ENCODE measurements at places on chromosomes 7 and 10.

- DNase-seq, result no peak
Observed at GRCh38 chr7:26891400-26892350, 27.3 kb upstream of the SKAP2 start.

- DNase-seq, result no peak
Observed at GRCh38 chr10:22434521-22434920, 89.2 kb downstream of the SPAG6 start.

DNA sequence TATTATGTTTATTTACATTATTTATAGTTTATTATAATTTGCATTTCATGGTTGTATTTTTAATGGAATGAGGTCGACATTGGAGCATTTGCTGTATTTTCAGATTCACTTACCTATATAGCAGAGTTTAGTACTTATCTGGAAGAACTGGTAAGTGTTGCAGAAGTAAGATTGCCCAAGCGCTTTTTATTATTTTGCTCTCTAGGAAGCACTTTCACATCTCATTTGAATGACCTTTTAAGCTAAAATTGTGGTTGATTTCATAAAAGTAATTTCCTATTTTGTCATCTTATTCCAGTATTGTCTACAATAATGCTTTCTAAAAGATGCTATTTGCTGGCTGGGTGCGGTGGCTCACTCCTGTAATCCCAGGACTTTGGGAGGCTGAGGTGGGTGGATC is 28.6 kb downstream of the SEC61A2 start:
- DNase-seq, result no peak

GRCh38 chr10:131078131-131078881 is 233.2 kb downstream of the TCERG1L start:
- no peak for DNase-seq

- no peak for DNase-seq
Observed at GRCh38 chr7:95018021-95018420, 110.6 kb downstream of the PPP1R9A start.

- DNase-seq, result no peak
Observed at GRCh38 chr7:134469622-134470021, 10.7 kb upstream of the AKR1B1 start.

DNA sequence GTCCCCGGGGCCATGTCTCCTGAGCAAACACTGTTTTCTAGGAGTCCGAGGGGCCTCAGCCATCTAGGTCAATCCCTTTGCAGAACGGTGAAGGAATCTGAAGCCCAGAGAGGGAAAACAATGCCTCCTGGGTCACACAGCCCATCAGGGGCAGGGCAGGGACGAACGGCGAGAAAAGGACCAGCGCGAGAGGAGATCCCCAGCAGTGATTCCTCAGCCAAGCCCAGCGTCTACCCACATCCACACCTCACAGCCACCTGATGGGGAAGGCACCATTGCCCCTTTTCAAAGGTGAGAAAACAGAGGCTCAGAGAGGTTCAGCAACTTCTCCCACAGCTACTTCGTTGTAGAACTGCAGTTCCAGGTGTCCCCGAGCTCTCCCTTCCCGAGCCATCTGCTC is 17.9 kb upstream of the PSMG3 start:
- no peak for DNase-seq

DNA sequence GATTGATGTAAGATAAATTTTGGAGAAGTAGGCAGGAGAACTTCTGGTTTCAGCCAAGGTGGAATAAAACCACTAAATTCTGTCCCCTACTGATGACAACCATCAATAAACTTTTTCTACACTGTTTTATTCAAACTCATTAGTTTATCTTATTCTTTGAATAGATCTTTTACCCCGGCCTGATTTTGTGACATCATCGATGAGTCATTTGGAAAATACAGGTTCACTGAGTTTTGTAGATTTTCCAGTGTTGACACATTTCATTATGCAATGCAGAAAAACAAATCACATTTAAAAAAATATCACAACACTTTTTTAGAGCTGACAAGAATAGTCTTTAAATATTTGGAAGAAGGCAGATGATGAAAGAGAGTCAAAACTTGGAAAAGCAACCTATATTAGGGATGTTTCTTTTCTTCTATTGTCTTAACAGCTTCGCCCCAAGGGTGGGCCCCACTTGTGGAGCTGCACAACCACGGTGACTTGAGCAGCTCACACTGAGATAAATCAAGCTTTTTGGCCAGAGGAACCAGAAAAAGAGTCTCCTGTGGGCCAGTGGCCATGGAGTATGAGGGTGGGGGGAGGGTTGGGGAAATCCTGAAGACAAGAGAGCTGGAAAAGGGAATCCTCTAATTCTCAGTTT is 112.8 kb downstream of the PTEN start:
- DNase-seq, result no peak

GRCh38 chr7:90165724-90166123 is 11.5 kb downstream of the STEAP1 start:
- DNase-seq, result no peak

DNA sequence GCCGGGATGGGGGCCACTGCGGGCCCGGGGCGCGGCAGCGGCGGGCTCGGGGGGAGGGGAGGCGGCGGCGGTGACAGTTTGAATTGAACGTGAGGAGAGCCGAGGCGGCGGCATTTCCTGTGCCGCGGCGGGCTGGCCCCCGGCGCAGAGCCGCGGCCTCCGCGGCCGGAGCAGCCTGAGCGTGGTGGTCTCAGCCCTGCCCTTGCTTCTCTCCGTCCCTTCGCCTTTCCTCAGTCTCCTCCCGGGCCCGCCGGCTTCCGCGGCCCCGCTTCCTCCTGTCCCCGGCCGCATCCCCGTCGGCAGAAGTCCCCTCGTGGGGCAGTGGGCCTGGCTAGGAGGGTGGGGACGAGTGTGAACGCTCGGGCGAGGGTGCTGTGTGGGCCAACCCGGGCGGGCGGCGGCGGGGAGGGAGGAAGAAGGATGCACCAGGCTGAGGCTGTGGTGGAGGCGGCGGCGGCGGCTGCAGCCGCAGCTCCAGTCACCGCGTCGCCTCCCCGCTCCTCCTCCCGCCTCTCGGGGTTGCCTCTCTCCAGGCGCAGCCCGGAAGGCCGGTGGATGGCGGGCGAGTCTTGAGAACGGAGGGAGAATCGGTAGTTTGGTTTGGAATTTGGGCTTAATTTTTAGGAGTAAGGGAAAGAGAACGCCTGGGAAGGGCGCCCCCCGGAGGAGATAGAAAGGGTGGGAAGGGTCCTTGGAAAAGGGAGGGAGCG is 690 bp downstream of the SEPTIN7 start:
- peak; percentile 58 for DNase-seq

GRCh38 chr7:138919911-138920310 is 61.3 kb downstream of the KIAA1549 start:
- DNase-seq, result no peak

- DNase-seq, result no peak
Observed at GRCh38 chr10:123009105-123009820, 457 bp downstream of the ACADSB start.

GRCh38 chr10:102038410-102038809 is 17.6 kb downstream of the ARMH3 start:
- DNase-seq, result no peak

DNA sequence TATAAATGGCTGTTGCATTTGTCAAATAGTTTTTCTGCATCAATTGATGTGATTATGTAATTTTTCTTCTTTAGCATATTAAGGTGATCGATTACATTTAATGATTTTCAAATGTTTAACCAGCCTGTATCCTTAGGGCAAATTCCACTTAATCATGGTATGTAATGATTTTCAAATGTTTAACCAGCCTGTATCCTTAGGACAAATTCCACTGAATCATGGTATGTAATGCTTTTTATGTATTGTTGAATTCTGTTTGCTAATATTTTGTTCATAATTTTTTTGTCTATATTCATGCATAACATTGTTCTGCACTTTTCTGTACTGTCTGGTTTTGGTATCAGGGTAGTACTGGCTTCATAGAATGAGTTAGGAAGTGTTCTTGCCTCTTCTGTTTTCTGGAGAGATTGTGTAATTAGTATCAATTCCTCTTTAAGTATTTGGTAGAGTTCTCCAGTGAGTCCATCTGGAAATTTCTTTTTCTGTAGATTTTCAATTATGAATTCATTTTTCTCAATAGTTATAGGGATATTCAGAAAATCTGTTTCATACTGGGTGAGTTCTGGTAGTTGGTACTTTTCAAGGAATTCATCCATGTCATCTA is 393.2 kb upstream of the FOXK1 start:
- no peak for DNase-seq

- DNase-seq, result no peak
Observed at GRCh38 chr10:77643795-77644468, 6.3 kb upstream of the KCNMA1 start.

GRCh38 chr7:142889816-142890215 is 4.3 kb upstream of the TRPV6 start:
- DNase-seq, result no peak

- DNase-seq, result no peak
Observed at GRCh38 chr7:115227473-115228235, 305.8 kb downstream of the MDFIC start.

GRCh38 chr7:146411975-146412374 is 295.4 kb downstream of the CNTNAP2 start:
- DNase-seq, result no peak

All from DMS153 (cell line).